ENCODE measurements at places on chromosomes 11 and 22.

DNA sequence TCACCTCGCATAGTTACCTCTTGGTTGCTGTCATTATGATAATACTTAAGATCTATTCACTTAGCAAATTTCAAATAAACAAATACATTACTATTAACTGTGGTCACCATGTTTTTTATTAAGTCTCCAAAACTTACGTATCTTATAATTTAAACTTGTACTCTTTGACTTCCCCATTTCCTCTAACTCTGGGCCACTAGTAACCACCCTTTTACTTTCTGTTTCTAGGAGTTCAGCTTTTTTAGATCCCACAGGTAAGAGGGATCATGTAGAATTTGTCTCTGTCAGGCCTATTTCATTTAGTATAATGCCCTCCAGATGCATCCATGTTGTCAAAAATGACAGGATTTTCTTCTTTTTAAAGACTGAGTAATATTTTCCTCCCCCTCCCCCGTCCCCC lies 212.4 kb upstream of the C11orf87 start:
- no peak for DNase-seq

DNA sequence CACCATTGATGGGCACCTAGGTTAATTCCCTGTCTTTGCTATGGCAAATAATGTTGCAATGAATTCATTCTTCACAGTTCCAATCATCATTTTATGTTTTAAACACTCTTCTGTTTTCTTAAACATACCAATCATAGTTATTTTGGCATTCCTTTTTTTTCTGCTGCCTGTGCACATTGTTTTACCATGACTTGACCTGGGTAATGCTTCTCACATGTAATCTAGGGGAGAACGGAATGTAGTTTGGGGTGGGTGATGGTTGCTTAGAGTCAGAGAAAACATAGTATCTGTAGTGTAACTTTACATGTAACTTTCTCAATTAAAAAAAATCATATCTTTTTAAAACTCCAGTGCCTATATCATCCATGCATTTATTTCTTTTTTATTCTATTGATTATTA lies 1945.3 kb upstream of the RAG2 start:
- no peak for DNase-seq

GRCh38 chr11:2825261-2825888 lies 60.2 kb downstream of the CDKN1C start:
- peak; percentile 85 for DNase-seq

GRCh38 chr11:59069087-59069486 lies 17.0 kb upstream of the GLYATL1B start:
- no peak for DNase-seq

GRCh38 chr11:27896096-27896495 lies 195.8 kb upstream of the BDNF start:
- DNase-seq: no peak

DNA sequence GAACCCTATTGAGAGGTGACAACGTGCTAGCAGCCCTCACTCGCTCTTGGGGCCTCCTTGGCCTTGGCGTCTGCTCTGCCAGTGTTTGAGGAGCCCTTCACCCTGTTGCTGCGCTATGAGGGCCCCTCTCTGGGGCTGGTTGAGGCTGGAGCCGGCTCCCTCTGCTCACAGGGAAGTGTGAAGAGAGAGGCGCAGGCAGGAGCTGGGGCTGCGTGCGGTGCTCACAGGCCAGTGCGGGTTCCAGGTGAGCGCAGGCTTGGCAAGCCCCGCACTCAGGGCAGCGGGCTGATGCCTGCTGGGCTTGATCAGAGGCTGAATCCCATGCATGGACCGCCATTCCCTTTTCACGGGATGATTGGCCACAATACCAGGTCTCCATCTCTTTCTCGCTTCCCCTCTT lies 90.7 kb downstream of the DLG2 start:
- no peak for DNase-seq

DNA sequence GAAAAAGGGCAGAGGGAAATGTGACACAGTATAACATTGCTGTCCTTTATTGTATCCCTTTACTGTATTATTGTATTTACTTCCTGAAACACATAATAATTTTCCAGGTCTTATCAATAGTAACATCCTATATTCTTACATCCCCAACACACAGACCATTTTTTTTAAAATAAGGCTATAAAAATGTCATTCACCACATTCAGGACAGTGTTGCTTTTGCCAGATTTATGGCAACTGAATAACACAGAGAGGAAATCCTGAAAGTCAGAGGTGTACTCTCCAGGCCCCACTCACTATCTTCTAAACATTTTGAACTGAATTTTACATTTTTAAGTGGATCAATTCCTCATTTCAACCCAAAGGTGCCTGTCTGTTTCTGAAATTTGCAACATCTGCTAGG lies 104.8 kb upstream of the MTMR2 start:
- no peak for DNase-seq

- no peak for DNase-seq
Measured at GRCh38 chr11:1852271-1852876, 510 bp upstream of the LSP1 start.

- peak; percentile 92 for DNase-seq
Measured at GRCh38 chr11:62553080-62553838, 6.7 kb upstream of the AHNAK start.

DNA sequence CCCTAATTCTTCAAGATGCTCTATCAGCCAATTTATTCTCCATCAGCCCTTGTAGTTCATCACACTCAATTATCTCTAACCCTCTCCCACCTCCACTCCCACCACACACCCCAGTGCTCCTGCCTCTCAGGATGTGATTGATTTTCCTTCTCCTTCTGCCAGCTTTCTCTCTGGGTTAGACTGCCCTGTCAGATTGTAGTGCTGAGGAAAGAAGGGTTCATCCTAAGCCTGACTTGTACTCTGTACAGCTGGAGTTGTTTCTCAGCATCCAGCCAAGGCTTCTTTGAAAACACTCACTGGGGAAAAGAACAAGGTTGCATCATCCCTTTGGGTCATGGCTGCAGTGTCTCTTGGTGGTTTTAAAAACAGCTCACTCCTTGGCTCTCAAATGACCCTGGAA lies 61.2 kb downstream of the CECR2 start:
- DNase-seq: peak; percentile 32

- no peak for DNase-seq
Measured at GRCh38 chr11:109015283-109015682, 350.4 kb downstream of the DDX10 start.

- DNase-seq: no peak
Measured at GRCh38 chr11:26537341-26537740, 34.7 kb downstream of the MUC15 start.

DNA sequence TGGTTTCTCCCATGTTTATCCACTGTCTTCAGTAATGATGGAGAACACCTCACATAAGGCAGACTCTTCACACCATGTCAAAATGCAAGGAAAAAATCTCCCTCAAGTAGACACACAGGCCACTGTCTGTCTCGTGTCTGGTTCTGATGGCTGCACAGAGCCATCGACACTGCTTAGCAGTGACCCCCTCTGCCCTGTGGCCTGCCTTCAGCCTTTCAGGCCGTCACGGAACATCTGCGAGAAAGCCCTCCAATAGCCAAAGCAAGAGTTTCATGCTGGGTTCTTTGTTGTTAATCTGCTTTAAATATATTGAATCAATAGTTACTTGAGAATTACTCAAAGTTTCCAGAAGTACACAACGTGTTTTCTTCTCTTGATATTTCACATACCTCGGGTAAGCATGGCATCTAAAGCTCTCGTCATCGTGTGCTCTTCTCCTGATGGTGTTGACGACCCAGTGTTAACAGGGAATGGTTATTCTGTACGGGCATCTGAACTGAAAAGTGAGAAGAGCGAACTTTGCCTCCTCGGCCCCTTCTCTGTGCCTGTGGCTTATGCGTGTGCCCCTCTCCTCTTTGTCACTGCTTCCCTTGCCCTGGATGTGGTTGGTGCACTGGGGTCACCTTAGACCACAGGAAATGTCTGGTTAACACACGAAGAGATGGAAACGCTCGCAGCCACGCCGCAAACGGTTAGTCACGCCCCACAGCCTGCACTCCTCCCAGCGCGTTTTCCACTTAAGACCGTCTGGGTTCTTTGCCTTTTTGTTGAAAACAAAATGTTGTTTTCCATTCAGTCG lies 33.4 kb upstream of the CTTN start:
- DNase-seq: no peak

GRCh38 chr11:76087749-76088148 lies 118.6 kb downstream of the WNT11 start:
- DNase-seq: no peak

GRCh38 chr11:129273944-129274711 lies 82.0 kb upstream of the ARHGAP32 start:
- DNase-seq: no peak

DNA sequence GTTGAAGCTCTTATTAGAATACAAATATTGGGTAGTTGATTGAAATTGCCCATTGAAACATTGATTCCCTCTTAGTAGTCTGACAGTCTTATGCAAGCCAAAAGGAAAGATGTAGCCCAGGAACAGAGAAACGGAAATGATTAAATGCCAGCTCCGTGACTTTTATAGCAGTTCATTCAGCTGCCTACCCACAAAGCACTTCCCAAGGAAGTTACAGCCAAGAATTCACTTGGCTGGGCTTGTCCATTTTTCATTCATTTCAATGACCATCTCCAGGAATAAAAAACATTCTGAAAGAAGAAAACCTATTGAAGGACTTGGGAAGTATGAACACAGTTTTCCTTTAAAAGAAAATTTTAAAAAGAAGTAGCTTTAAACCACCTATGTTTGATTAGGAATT lies 62.0 kb downstream of the NCAM1 start:
- no peak for DNase-seq

- DNase-seq: no peak
Measured at GRCh38 chr11:6736495-6737121, 35.2 kb downstream of the OR2AG2 start.

DNA sequence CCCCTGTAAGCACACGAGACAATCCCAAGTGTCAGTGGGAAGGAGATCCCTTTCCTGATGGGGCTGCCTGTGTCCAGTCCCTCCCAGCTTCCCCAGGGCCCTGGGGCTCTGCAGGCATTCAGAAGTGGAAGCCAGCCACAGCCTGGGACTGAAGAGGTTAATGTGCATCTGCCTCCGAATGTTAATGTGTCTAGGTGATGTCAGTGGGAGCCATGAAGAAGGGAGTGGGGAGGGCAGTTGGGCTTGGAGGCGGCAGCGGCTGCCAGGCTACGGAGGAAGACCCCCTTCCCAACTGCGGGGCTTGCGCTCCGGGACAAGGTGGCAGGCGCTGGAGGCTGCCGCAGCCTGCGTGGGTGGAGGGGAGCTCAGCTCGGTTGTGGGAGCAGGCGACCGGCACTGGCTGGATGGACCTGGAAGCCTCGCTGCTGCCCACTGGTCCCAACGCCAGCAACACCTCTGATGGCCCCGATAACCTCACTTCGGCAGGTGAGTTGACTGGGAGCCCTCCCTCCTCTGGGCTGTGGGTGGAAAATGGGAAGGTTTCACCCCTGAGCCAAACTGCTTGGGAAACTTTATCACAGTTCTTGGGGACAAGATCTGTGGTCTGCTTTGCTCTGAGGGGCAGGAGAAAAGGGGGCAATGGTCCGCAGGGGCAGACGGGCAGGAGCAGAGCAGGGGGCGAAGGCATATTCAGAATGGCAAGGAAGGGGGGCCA lies at the start of gene MCHR1:
TSS of gene MCHR1 (plus strand) at position 236 of the 715 bp plus-strand sequence. CDS start at position 405, 169 bp downstream.
- no peak for DNase-seq

- DNase-seq: no peak
Measured at GRCh38 chr11:45855308-45855707, 8.0 kb downstream of the CRY2 start.

GRCh38 chr22:32882360-32882755 lies 80.9 kb downstream of the TIMP3 start:
- DNase-seq: no peak

- peak; percentile 50 for DNase-seq
Measured at GRCh38 chr11:67352546-67353316, 615 bp downstream of the POLD4 start.

DNA sequence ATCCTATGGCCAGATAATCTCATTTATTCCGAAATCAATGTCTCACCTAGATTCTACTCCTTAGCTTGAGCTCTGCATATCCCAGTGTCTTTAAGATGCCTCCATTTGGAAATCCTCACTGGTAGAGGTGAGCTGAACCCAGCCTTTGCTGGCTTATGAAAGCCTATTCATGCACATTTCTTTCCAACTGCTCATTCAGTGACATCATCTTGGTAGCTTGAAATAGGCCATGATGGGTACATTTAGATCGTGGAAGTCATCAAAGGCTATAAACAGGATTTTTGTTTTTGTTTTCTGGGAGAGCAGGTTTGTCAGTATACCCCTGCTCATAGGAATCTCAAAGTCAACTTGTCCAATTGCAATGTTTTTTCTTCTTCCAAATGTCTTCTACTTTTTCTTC lies 6.0 kb downstream of the NXPE1 start:
- no peak for DNase-seq

DNA sequence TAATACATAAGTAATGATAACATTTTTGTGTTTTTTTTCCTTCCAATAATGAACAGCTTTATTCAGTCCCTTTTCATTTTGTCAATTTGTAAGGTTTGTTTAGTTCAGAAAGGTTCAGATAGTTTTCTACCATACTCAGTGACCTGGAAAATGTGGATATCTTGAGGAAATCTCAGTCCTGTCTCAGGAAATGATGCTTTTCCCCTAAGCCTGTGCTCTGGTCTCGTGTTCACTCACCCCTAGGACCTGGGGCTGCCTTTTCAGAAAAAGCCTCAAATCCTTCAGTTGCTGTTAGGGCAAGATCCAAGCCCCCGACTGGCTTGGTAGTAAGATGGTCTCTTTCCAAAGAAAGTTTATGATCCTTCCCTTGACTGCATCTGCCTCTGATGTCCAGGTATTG lies 21.8 kb downstream of the MS4A6A start:
- DNase-seq: no peak

- no peak for DNase-seq
Measured at GRCh38 chr11:130760515-130761125, 155.7 kb downstream of the SNX19 start.
